ENCODE measurements at places on chromosomes 4 and X.

DNA sequence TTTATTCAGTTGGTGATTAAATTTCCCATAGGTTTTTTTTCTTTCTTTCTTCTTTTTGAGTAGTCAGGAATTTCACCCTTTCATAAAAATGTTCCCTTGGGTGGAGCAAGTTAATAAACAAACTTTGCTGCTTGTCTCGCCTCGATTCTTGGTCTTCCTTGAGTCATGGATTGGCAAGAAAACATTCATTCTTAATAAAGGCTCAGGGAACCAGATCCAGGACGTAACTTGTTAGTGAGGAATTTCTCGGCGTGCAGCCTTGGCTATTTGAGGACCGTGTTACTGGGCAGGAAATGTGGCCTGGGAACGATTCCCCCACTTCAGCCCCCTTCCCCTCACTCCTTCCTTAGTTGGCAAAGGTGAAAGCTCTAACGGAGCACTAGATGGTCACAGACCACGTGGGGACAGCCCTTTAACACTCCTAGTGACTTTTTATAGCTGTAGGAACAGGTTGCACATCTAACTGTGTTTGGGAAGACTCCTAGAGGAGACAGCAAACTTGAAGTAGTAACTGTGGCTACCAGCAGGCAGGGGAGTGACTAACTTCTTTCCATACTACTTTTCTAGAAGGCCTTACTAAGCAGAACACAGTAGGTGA, 106.8 kb downstream of the UCHL1 start:
- DNase-seq: no peak

DNA sequence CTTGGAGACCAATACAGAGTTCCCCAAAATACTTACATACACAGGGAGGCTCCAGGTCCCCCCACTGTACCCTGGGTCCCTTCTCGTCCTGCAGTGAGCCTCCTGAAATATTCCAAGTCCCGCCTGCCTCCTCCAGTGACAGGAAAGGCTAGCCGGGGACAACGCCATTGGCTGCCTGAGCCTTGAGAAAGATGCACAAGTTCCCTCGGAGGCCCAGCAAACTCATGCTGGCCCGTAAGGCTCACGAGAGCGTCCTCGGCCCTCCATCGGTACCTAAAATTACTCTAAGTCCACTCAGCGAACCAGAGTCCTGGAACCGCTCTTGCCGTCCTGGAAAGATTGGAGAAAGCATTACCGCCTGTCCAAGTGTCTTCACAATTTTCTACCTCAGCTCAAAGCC, 228.6 kb downstream of the ADAM29 start:
- no peak for DNase-seq

DNA sequence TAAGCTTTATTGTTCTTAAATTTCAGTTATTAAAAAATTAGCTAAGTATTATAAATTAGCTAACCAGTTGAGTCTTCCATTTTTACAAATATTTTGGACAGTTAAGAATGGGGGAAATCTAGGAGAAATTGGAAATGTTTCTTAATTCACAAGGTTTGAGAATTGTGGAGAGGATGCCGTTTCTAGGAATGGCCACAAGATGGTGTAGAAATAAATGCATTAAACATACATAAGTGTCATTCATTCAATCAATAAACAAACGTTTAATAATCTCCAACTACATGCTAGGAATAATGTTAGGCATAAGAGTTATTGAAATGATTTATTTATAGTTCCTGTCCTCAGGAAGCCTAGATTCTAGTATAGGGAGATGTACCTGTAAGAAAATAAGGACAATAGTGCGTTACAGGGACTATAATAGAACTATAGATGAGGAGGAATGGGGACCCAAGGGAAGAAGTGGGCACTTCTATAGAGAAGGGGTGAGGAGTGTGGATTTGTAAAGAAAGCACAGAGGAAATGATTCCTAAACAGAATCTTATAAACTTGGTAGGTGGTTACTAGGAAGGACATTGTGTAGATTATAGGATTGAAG, 195.7 kb upstream of the ANK2 start:
- no peak for DNase-seq

- DNase-seq: no peak
Measured at GRCh38 chrX:137545711-137546651, 19.9 kb upstream of the ZIC3 start.

- DNase-seq: no peak
Measured at GRCh38 chrX:13598877-13599276, 29.5 kb downstream of the EGFL6 start.

GRCh38 chr4:185529413-185529812, 5.9 kb downstream of the PDLIM3 start:
- DNase-seq: no peak

DNA sequence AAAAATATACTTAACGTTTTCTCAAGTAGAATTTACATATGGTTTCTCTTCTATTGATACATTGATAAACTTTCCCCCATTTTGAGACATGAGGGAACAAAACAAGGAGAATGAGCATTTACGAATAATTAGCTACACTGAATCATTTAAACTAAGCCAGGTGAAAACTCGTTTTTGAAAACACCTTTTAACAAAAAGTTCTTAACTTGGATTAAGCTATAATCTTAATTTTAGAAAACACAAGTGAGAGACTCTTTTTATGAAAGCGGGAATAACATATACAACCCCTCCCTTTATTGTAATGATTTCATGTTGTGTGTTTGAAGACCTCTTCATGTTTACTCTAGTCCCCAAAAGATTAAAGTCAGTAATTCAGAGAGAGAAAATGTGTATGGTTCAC, 20.1 kb downstream of the PDLIM3 start:
- no peak for DNase-seq

GRCh38 chr4:113260688-113261087, 211.2 kb downstream of the ANK2 start:
- DNase-seq: no peak

DNA sequence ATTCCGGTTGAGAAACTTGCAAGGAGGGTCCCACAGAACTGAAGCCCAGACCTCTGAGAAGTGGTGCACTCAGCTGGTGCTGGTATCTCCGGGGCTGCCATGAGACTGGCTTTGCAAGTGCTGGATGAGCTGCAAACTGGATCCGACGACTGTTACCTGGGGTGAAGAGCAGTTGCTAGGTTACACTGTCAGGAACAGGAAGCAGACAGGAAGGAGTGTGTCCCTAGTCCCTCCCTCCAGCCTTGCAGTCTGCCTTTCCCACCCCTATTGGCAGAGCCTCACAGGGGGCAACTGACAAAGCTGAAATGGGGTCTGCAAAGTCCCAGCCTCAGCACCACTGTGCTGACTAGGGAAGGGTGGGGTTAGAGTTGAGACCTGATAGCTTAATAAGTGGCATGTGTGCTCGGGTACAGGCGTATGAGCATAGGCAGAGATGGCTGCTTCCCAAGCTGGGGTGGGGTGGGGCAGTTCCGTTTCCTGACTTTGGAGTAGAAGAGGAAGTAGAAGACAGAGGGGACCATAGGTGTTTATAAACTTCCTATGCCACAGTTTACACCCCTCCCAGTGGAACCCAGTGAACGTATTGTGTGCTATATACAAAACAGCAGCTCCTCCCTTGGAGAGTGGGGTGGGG, 18.0 kb downstream of the PPEF1 start:
- DNase-seq: no peak

DNA sequence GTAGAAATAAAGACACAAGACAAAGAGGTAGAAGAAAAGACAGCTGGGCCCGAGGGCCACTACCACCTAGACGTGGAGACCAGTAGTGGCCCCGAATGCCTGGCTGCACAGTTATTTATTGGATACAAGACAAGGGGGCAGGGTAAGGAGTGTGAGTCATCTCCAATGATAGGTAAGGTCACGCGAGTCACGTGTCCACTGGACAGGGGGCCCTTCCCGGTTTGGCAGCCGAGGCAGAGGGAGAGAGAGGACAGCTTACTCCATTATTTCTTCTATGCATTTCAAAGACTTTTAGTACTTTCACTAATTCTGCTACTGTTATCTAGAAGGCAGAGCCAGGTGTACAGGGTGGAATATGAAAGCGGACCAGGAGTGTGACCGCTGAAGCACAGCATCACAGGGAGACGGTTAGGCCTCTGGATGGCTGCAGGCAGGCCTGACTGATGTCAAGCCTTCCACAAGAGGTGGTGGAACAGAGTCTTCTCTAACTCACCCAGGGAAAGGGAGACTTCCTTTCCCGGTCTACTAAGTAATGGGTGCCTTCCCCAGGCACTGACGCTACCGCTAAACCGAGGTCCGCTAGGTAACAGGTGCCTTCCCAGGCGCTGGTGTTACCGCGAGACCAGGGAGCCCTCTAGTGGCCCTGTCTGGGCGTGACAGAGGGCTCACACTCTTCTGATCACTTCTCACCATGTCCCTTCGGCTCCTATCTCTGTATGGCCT, 44.9 kb downstream of the ZBTB49 start:
- DNase-seq: peak; percentile 74
